Adipocyte (in vitro differentiated cells): ENCODE measurements at places on chromosomes 5 and 9.
A peak's percentile ranks its signal among the peaks of the same experiment; 100 is the strongest.

- DNase-seq, result no peak
Observed at GRCh38 chr9:112866662-112867274, 23.9 kb downstream of the SLC46A2 start.

GRCh38 chr5:57113481-57113880 is 60.4 kb upstream of the GPBP1 start:
- DNase-seq, result peak; percentile 1

GRCh38 chr5:169089343-169089742 is 211.6 kb downstream of the SLIT3 start:
- DNase-seq, result no peak

- DNase-seq, result no peak
Observed at GRCh38 chr9:36316611-36317317, 58.5 kb upstream of the GNE start.

- no peak for DNase-seq
Observed at GRCh38 chr5:139915266-139915665, 119.7 kb downstream of the PSD2 start.

GRCh38 chr5:126108470-126108869 is 314.7 kb upstream of the GRAMD2B start:
- no peak for DNase-seq

DNA sequence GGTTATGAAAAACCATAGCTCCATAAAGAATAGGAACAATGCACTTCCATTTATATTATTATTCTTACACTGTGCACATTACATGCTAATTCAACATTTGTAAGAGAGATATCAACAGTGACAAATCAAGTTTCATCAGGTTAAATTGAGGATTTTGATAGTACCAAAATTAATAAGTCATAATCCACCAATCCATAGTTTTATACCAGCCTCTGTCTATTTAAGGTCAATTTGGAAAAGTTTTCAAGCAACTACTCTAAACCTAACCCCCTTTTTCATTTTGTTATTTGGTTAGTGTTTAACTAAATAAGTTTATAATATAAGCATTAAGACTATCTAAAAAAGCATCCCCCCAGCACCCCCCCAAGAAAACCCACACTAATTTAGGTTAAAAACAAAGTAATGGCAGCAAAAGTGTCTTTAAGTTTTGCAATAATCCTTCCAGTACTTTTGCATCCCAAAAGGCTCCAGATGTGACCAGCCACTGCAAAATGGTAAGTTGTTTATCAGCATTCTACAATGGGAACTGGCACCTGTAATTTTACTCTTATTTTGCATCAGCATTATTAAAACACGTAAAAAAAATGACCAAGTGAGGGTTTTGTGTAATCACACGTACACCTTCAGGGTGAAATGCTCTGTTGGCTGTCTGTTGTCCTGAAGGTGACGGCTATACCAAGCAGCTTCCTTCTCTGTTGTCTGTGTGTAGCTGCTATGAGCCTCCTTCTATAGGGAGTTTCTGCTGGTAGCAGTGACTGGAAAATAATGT is 36.8 kb upstream of the SSBP2 start:
- peak; percentile 79 for DNase-seq

- no peak for DNase-seq
Observed at GRCh38 chr5:116740771-116741170, 166.1 kb upstream of the SEMA6A start.

DNA sequence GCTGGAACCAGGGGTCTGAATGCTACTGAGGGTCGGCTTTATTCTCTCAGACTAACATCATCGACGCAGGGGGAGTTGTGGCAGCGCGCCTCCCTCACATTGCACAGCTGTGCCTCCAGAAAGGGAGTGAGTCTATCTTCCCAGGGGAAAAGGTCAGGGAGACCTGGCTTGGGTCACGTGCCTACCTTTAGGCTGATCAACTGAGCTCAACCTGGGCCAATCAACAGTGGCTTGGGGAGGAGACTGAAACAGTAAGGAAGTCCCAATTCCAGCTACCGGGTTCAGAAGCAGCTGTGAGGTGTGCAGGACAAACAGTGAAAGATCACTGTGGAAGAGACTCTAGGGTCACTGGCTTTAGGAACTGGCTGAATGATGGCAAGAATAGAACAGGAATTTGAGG is 14.3 kb downstream of the SNX30 start:
- DNase-seq, result no peak

DNA sequence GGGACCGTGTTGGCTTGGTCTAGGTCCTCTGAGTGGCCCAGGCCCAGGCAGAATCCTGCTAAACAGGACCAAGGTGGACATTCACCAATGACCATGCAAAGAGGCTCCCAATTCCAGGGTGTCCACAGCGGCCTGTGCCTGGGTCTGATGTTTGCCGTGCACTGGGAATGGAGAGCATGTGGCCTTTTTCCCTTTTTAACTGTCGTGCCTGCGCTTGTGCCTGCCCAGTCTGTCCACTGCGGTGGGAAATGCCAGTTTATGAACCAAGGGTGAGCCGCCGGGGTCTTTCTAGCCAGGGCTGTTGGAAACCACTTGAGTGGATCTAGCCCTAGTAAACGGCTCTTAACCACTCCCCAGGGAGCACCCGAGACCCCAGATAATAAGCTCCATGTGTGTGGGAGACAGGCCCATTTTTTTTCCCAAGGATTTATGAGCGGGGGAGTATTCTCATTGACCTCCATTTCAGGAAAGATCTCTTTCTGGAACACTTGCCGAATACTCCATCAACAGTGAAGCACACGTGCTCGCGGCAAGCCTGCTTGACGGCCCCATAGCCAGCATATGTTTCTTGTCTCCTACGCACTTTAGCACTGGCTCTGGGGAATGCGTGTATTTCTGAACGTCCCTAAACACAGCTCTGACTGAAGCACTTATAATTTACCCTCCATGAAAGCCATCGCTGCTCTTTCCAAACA is 93.2 kb upstream of the PHYKPL start:
- DNase-seq, result no peak

DNA sequence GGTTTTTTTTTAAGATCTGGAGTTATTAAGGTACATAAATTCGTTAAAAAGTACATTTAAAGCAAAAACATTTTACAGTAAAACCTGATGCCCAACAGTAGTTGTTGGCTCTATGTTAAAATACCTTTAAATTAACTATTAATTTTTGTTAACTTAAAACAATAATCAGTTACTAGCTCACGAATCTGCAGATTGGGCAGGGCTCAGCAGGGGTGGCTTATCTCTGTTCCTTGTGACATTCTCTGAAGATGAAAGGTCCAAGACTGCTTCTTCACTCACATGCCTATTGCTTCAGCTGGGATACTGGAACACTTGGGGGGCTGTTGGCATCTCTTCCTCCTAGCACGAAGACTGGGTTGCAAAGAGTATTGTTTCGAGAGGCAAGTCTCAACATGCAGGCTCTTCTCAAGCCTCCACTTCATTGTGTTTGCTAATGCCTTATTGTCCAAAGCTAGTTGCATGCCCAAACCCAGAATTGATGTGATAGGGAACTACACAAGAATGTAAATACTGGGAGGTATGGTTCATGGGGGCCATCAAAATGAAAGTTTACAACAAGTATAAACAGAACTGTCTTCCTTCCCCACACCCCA is 46.6 kb downstream of the MAP3K1 start:
- DNase-seq, result no peak

DNA sequence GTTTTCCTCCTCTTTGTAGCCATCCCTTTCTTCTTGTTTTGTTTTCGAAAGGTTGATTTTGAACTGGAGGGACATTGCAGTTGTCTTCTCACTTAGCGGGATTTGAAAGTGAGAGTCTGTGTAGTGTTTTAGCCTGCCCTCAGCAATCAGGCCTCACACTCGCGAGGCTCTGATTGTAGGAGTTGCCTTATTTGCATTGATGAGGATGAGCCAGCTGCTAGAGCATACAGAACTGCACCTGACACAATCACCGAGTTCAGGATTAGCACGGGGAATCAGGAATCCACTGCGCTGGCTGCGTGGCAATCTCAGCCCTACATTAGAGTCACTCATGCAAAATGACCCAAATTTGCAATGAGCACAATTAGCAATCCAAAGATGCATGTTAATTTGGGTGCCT is 122.5 kb upstream of the TMEM161B start:
- DNase-seq, result no peak

DNA sequence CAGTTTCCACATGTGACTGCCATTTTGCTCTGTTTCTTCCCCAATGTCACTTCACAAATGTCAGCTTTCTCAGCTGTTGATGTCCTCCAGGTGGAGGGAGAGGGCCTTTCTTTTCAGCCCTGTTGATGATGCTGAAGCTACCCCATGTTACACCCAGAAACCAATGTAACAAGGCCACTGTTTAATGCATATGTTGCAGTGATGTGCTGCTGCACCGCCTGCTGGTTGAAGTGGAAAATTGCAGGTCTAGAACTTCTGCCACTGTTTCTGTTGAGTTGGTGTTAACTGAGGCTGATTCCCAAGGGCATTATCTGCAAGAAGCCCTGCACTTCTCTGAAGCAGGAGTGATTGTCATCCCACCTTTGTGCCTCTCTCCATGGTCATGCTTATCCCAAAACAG is 428.4 kb downstream of the KDM4C start:
- no peak for DNase-seq

DNA sequence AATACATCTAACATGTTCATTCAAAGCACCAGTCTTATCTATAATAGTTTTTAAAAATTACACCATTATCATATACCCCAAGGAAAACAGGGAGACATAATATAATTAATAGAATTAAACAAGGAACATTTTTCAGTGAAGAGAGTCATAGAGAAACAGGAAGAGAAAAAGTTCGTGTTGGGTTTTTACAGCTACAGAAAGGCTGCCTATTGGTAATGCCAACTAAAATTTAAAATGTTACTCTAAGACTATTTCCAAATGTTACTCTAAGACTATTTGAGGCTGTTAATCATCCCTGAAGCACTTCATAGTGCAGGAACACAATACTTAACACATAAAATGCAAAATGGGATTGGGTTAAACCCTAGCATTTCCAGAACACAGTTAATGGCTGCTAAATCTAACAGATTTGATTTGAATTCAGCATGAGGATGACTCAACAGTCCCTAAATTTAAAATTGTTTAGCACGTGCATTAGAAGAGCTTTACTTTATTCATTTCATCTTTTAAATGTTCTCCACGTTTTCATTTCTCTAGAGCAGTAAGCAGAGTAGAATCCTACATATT is 54.5 kb downstream of the OXCT1 start:
- no peak for DNase-seq

DNA sequence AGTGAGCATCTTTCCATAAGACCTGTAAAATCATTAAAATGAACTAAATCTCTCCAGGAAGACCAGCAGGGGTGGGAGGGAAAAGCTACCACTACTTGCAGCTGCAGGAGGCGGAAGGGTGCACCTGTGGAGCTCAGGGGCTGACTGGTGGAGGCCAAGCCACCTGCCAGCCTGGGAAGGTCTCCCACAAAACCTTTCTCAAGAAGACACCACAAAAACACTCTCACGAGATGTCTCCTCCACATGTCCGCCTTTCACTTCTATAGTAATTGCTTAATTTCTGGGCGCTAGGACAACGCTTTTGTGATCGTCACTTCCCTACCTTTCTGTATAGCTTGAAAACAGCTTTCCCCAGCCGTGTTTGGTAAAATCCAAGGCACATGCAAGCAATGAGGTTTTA is 114.4 kb downstream of the ROR2 start:
- no peak for DNase-seq

- DNase-seq, result peak; percentile 87
Observed at GRCh38 chr9:130770679-130771442, 64.2 kb upstream of the ABL1 start.

DNA sequence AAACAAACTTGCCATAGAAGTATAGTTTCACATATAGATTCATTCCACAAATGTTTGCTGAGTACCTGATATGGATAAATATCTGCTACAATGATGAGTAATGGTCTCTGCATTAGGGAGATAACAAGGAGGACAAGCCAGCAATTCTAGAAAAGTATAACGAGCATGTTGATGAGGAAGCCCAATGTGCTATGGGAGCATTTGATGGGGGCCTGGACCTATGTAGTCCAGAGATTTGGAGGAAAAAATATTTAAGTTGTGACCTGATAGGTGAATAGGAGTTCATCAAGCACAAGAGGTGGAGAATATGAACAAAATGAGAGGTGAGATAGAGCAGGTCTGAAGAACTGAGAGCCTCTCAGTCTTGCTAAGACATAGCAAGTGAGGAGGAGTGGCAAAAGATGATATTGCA is 14.4 kb upstream of the TMEM245 start:
- no peak for DNase-seq

DNA sequence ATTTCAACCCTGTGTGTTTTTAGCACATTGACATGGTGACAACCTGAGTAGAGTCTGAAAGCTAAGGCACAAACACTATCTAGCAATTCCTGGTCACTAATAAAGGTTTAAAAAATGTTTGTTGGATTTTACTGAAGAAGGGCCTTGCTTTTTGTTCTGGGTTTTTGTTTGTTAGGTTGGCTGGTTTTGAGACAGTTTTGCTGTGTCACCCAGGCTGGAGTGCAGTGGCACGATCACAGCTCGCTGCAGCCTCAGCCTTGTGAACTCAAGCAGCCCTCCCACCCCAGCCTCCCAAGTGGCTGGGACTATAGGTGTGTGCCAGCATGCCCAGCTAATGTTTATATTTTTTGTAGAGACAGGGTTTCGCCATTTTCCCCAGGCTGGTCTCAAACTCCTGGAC is 39.0 kb downstream of the PRKACG start:
- no peak for DNase-seq

- peak; percentile 73 for DNase-seq
Observed at GRCh38 chr9:6667633-6668280, 22.2 kb upstream of the GLDC start.

DNA sequence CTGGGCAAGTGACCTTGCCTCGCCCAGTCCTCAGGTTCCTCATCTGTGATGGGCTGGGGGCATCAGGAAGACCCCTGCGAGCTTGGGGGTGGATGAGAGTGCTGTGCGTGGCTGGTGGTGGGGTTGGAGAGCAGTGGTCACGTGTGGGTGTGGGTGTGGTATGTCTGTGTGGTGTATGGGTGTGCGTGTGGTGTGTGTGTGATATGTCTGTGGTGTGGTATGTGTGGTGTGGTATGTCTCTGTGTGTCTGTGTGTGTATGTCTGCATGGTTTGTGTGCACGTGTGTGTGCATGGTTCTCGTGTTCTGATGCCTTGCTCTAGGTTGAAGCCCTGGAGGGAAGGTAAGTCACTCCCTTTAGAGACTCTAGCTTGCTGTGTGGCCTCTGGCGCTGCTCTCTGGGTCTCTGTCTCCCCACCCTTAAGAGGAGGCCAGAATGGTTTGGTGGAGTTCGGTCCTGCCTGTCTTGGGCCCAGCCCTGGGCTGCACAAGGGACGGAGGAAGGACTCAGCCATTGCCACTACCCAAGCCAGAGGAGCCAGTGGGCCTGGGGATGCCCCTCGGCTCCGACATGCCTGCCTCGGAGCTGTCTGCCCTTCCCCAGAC is 87.0 kb downstream of the RXRA start:
- DNase-seq, result no peak

DNA sequence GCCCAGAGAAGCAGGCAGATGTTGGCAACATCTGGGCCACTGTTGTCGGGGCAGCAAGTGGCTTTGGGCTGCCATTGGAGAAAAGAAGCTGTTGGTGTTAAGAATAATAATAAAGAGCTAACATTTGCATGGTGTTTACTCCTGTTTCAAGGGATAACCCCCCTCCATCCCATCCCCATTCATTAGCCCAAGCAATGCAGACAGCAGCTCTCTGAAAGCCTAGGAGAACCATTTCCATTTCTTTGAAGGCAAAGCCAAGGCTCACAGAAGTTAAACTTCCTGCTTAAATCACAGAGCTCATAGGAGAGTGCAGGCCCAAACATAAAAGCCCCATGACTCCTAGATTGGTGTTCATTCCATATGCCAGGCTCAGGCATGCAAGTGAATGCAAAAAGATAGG is 175.4 kb downstream of the ASTN2 start:
- no peak for DNase-seq
